ENCODE measurements at places on chromosomes 16 and 17. TPM values are rescaled to one million over a fixed set of nuclear protein-coding genes. Genes with fewer than 3 reads are reported as not detected.

DNA sequence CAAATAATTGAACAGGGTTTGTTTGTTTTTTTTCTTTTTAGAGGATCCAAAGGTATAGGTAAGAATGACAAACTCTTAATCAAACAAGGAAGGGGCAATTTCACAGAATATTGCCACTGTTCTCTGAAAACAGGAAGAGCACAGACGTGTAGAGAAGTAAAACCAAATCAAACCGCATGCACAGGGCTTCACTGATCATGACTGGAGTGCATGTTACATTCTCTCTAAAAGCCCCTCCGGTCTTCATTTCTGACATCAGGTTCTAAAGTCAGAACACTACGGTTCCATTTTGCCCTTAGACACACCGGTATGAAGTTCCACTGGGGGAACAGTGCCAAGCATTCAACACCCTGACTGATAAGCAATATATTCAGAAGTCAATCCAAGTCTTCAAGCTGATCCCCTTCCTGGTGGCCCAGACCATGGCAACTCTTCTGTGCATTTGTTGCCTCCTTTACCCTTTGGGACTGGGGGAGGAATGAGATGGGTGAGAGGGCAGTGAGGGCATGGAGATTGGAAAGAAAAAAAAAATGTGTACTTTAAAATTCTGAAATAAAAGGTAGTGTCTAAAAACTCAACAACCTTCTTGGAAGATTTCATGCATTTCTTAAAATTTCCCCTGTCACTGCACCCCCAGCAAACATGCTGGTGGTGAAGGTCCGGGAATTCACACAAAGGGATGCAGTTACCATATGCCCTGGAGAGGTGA, 1.4 kb downstream of the MMD start:
- DNase-seq = no peak

DNA sequence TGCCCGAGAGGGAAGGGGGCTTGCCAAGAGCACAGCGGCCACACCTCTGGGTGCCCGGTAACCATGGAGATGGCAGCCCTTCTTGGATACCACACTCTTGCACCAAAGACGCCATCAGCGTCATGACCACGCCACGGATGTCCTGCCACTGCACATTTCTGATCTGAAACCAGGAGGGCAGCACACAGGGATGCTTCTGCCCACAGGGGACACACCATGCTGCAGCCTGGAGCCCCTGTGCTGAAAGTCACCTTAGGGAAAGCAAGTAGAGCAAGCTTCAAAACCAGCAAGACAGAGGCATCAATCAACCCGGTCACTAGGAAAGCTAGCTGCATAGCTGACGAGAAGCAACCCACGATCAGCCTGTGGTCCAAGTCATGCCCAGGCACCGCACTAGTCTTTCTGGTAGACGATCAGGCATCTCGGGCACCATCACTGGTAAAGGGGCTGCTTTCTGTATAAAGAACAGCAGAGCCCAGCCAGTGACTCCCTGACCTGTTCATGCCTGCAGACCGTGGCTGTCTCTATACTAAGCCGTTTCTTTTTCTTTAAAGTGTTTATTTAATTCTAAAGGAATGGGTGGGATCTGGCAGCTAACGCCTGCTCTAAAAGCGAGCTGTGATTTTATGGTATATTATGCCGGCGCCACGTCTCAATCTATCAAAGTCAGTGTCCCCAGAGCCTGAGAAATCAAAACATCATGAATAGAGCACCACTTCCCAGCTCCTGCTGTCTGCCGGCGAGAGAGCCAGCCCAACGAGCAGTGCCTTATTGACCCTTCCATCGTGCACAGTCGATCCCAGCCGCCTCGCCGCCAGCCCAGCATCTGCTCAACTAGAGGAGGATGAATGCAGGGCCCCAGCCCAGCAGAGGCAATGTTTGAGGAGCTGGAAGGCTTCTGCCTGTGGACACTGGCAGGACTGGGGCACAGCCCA, 244.7 kb downstream of the RBFOX3 start:
- DNase-seq = no peak

DNA sequence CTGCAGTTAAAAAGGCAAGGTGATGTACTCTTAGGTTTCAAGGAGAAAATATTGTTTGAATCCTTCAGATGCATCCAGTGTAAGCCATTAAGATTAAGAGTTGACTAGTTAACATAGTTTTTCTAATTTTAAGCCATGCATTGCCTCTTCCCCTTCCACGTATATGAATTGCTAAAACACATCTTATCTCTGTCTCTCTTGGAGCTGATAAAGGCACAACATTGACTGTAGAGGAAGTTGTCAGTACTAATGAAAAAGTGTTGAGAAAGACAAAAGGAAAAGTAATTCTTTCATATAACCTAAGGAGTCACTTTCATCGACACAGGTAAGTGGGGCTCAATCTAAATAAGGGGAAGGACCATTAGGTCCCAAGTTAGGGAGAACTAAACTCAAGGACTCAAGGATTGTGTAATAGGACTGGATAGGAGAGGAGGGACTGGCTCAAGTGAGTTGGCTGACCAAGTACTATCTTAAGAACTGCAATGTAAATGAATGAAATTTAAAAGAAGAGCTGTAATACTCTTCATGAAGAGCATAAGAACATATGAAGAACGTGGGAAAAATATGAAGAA, 55.6 kb downstream of the GRB7 start:
- DNase-seq = no peak

DNA sequence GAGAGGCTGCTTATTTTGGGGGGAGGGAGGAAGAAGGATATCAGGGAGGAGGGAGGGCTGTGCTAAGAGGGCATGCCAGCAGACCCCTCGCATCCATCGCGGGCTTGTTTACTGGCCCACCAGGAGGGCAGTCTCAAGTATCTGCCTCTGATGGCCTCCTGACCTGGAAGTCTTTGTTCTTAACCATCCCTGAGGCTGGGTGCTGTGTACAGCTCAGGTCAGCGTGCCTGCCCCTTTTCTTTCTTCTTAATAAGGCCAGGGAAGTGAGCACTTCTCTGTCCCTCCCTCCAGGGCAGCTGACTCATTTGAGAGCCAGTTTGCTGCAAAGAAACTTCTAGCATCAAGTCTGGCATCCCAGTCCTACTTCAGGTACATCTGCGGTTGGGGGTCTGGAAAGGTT, 157.0 kb downstream of the CCDC182 start:
- no peak for DNase-seq

DNA sequence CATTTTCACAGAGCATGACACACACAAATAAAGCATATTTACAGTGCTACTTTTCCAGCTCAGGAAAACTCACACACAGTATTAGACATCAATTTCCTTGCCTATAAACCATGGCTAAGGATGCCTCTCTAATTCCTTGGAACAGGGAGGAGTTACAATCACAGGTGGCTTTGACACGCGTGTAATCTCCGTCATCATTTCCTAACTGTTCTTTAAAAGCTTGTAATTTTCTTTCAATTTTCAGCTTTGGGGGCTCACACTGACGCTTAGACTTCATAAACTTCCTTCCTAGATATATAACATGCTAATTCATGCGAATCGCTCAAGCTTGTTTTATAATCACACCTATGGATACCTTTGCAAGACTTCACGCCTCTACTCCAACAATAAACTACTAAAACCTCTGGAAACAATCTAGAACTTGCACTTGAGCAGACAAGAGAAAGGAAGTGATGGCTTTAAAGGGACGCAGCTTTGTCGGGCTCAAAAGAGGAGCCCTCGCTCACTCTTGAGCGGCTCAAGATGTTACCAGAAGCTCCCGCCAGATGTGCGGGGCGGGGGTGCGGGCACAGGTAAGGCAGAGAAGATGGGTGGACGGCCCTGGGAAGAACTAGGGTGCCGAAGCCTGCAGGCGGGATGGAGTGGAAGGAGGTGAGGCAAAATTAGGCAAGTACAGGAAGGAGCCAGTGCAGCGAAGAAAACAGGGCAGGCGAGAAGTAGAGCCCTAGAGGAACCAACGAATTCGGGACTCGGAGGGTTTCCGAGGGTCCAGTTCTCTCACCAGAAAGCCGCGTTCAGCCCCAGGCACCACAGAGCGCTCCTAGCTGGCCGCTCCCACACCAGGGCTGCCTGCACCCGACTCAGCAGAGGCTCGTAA, 631 bp downstream of the RETREG3 start:
- DNase-seq = no peak

DNA sequence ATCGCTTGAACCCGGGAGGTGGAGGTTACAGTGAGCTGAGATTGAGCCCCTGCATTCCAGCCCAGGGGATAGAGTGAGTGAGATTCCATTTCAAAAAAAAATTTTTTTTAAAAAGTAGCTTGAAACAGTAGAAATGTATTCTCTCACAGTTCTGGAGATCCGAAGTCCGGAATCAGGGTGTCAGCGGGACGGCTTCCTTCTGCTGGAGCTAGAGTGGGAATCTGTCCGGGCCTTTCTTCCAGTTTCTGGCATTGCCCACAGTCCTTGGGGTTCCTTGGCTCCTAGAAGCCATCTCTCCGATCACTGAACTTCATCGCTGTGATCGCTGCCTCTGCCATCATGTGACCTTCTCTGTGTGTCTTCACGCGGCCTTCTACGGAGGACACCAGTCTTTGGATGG, 181.2 kb upstream of the CIBAR2 start:
- DNase-seq = no peak

GRCh38 chr16:27700304-27700995, 150.5 kb downstream of the KATNIP start:
- DNase-seq = no peak

- peak; percentile 46 for DNase-seq
Measured at GRCh38 chr16:68590201-68590994, 51.3 kb downstream of the ZFP90 start.

DNA sequence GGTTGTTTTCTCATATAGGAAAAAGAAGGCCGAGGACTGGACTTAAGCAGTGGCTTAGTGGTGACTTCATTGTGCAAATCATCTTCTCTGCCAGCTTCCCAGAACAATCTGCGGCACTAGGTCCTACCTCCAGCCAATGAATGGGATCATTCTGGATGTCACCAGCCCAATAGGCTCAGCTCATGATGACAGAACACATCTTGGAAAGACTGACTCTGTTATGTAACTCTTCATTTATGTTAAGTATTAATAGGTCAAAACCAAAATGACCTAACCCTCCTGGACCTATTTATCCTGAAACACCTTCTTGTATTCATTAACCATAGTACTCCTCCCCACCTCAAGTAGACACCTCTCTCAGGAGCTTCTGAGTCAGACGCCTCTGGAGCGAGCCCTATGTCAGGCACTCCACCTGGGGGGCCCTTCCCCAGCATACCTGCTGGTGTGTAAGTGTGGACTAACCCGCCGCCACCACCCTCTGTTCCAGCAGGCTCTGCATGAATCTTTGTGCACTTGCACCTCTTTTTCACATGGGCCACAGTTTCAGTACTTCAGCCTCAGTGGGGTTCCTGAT, 7.2 kb downstream of the ARL2BP start:
- DNase-seq = no peak

Gene CD300A
- not detected for polyA plus RNA-seq

Gene EVPLL
- polyA plus RNA-seq = not detected

Gene HCRT
- polyA plus RNA-seq = not detected

Gene NPB
- 0.19 TPM for polyA plus RNA-seq

Gene ARHGAP23
- polyA plus RNA-seq = 28.1 TPM

Gene KRTAP9-4
- polyA plus RNA-seq = not detected

Data from fibroblast of lung (primary cell).